ENCODE measurements at places on chromosomes 2 and 18.

- no peak for DNase-seq
These were observed 138.4 kb downstream of the LAMA3 start for GRCh38 chr18:23827681-23828080.

GRCh38 chr2:188997263-188997662 is 23.1 kb downstream of the COL3A1 start:
- DNase-seq = no peak

GRCh38 chr18:52670896-52671295 is 330.9 kb downstream of the DCC start:
- DNase-seq = peak; percentile 20

DNA sequence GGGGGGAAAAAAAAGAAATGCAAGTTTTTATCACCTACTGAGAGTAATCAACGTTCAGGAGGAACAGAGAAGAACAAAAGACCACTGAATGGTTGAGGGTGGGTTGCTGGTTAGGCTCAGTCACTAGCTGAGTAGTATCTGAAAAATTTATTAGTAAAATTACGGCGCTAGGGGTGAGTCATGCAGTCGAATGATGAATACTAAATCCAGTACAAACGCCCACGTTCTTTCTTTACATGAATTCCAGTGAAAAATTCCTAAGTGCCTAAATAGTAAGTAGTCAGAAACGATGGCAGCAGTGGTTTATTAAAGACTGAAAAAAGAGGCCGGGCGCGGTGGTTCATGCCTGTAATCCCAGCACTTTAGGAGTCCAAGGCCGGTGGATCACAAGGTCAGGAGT is 52.0 kb downstream of the TEKT4 start:
- DNase-seq = no peak

DNA sequence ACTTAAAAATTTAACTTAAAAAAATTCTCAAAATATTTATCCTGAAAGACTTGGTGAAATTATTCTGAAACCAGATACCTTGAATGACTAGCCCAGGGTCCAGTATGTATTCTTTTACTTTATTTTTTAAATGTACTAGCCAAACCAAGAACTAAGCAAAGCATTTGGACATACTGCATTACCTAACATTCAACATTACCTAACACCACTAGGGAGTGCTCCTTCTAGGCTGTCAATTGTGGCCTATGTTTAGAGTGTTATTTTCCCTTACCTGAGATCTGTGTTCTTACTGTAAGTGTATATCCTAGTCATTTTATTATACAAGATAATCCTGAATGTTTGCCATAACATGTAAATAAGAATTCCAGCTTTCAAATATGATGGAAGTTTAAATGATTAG is 496.6 kb downstream of the PTPRM start:
- DNase-seq = peak; percentile 2

GRCh38 chr18:36650906-36651305 is 177.9 kb downstream of the TPGS2 start:
- DNase-seq = no peak

DNA sequence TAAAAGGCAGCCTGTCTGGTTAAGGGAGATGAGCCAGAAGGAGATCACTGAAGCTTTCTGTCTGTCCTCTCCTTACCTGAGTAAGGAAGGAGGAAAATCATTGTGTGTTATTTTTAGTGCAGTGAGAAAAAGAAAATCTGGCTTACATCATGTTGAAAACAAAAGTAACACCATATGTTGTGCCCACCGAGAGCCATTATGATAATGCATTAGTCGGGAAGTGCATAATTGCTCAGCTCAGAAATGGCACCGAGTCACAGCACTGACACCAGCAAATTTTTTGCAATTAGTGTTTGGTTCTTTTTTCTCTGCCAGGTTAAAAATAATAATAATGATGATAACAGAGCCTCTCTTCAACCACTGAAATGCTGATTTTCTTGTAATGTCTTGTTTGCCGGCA is 46.6 kb downstream of the HNMT start:
- DNase-seq = no peak

DNA sequence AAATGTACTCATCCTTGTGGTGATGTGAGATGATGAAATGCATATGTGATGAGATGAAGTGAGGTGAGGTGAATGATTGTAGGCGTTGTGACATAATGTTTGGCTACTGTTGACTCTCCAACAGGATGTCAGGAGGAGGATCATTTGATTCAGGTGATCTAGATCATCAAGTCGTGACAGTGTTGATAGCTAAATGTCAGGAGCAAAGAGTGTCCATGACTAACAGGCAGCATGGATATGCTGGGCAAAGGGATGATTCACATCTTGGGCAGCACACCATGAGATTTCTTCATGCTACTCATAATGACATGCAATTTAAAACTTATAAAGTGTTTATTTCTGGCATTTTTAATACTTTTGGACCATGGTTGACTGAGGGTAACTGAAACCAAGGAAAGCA is 40.2 kb upstream of the UBXN4 start:
- no peak for DNase-seq

DNA sequence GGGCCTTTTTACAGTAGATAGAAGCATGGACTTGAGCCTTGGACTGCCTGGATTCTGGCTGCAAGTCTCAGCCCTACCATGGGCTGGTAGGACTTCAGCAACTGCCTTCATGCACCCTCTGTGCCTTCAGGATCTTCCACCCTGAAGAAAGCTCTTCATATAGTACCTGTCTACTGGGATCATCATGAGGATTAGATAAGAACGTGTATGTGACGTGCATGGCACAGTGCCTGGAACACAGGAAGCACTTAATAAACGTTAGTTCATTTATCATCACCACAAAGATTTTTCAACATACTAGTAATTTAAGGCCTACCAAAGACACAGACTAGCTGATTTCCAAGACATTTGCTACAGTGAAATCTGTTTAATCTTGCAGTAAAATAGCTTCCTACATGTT is 53.2 kb upstream of the ITM2C start:
- no peak for DNase-seq

DNA sequence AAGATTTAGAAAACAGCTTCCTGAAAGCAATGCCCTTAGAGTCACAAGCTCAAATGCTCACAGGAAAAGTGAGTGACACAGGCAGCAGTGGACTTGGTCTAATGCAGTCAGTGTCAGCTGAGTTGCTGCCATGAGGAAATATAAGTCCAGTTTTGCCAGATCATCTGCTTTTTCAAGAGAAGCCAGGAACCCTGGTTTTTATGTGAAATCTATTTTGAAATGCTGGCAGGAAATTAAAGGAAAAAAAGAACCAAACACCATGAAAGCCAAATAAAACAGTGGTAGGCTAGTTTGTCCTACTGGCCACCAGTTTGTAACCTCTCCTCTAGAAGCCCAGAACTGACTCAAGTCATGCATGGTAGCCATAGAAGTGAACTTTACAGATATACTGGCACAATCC is 109.2 kb downstream of the THADA start:
- DNase-seq = no peak

- DNase-seq = no peak
These were observed 33.6 kb downstream of the CYP26B1 start for GRCh38 chr2:72113847-72114692.

DNA sequence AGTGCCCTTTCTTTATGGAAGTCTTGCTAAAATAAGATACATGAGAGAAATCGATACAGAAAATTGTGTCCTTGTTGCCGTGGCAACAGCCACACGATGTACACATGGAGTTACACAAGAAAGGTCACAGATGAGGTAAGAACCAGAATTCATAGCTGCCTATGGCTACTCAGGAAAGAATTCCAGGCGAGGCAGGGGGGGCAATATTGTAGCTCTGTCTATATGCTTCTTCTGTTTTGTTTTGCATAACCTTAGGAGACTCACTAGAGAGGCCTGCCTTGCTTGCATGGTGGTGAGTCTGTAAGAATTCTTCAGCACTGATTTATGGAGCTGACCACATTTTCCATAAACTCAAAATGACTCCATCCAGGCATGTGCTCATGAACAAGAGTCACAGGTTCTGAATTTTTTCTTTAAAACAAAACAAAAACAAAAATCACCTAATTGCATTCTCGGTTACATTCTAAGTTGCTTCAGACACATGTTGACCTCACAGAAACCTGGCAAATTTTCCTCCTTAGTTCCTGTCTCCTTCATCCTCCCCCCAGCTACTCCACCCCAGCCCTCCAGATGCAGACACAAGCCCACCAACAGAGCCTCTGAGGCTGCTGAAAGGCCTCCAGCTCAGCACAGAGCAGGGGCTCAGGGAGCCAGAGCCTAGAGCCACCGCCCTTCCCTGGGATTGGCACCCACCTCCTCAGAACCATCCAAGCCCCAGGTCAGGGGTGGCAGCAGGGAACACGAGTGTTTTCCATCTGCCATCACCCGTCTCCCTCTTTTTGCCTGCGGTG is 183.5 kb downstream of the ANTXR1 start:
- no peak for DNase-seq

DNA sequence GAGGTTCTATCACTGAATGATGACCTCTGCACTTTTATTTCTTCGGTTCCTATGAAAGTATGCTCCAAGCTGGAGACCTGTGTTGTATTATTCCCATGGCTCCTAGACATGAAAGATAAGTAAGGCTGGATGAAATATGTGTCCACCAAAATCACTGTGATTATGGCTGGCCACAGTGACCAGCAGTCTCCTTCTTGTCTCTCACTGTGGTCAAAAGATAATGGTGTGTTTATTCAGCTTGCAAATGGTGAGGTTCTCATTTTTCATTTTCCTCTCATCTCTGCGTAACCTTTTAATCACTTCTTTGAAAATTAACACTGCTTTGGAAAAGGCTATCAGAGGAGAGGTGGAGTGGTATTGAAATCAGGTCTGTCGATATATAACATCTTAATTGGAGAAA is 107.8 kb upstream of the DAPL1 start:
- DNase-seq = no peak

GRCh38 chr2:216275890-216276289 is 96.4 kb downstream of the MARCHF4 start:
- no peak for DNase-seq

GRCh38 chr2:180191432-180192124 is 184.5 kb upstream of the CWC22 start:
- no peak for DNase-seq

DNA sequence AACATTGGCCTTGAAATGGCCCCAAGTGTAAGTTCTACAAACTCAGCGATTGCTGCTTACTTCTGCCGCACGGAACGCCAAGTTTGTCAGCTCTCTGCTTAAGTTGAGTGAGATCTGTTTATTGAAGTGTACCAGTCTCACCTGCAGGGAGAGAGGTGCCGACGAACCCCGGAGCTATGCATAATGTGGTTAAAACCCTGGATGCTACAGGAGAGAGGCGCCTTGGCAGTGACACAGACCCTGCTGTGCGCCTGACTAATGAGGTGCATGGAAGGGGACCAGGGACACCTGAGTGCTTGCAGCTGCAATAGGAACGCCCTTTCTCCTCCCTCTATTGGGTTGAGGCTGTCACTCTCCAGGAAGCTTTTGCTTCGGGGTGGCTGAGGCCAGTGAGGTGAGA is 979 bp downstream of the SLC9A2 start:
- no peak for DNase-seq

- DNase-seq = no peak
These were observed 398.0 kb downstream of the CPS1 start for GRCh38 chr2:210954386-210954907.

GRCh38 chr2:231293163-231293562 is 94.7 kb downstream of the ARMC9 start:
- DNase-seq = no peak

- DNase-seq = no peak
These were observed 104.5 kb upstream of the TTC39C start for GRCh38 chr18:23910032-23910431.

DNA sequence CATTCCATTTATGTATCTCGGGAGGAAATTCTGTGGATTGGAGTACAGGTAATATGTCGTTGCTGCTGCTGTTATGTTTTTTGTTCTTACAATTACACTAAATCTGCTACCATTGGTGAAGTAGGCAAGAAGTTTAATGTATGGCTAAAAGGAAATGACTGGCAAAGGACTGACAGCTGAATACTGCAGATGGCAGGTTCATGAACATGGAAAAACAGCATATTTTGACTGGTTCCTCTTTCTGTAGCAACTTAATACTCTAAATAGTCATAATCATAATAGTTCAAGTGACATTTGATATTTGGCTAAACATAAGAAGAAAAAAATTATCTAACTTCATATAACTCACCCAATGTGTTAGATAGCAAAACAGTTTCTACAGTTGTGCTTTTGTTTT is 84.5 kb upstream of the PGAP1 start:
- no peak for DNase-seq

- peak; percentile 15 for DNase-seq
These were observed 258.5 kb downstream of the DOK6 start for GRCh38 chr18:69659142-69659651.

DNA sequence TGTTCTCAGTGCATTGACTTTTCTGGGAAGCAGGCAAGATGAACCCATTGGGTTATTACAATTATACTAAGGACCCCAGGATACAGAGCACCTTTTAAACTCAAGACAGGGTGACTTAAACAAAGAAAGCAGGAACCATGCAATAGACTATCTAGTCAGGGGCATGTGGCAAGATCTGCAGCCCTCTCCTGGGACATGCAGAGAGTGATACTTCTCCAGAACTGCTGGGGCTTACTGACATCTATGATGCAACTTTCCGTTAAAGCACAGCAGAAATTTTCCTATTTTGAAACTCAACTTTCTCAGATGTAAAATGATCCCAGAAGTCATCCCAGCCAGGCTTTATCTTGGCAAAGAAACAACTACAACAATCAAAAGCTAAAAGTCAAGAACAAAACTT is 162.2 kb upstream of the HNMT start:
- DNase-seq = no peak

GRCh38 chr2:120988700-120989511 is 253.2 kb downstream of the GLI2 start:
- DNase-seq = no peak

GRCh38 chr18:293536-293935 is 25.7 kb upstream of the THOC1 start:
- no peak for DNase-seq

GRCh38 chr2:31920962-31921361 is 89.8 kb downstream of the MEMO1 start:
- DNase-seq = no peak

DNA sequence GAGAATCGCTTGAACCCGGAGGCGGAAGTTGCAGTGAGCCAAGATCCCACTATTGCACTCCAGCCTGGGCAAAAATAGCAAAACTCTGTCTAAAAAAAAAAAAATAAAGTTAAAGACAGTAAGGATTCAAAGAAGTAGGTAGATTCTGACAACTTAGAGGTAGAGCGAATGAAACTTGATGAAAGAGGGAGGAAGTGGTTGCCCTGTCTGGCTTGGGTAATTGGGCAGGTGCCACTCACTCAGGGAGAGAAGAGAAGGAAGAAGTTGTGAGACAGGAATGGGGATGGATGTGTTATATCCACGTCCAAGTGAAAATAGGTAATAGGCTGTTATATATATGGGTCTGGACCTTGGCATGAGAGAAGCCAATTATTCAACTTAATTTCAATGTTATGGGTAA is 26.3 kb downstream of the NDC80 start:
- DNase-seq = no peak

GRCh38 chr2:219744600-219744999 is 117.2 kb downstream of the SLC4A3 start:
- no peak for DNase-seq

Data from HuH-7 (cell line).